ENCODE measurements at places on chromosomes 3 and 15. TPM values are rescaled to one million over a fixed set of nuclear protein-coding genes. Genes with fewer than 3 reads are reported as not detected.

ABI3BP gene
- total RNA-seq = not detected

DNAJA4 gene
- total RNA-seq = 26.7 TPM

NANOGP8 gene
- not detected for total RNA-seq

SUCNR1 gene
- not detected for total RNA-seq

SLC28A1 gene
- not detected for total RNA-seq

LARP6 gene
- total RNA-seq = not detected

All from activated naive CD4-positive, alpha-beta T cell treated with anti-CD3 and anti-CD28 coated beads, Interleukin-2, amount 10 ng/mL, durations not matched to agents 5 hours and 36 hours (primary cell).